NCI-H446 (cell line): ENCODE measurements at places on chromosomes 16 and 17.

- no peak for DNase-seq
These were observed 28.5 kb upstream of the SHCBP1 start for GRCh38 chr16:46649588-46650253.

- DNase-seq, result peak; percentile 20
These were observed 151.1 kb downstream of the SDK2 start for GRCh38 chr17:73492821-73493814.

DNA sequence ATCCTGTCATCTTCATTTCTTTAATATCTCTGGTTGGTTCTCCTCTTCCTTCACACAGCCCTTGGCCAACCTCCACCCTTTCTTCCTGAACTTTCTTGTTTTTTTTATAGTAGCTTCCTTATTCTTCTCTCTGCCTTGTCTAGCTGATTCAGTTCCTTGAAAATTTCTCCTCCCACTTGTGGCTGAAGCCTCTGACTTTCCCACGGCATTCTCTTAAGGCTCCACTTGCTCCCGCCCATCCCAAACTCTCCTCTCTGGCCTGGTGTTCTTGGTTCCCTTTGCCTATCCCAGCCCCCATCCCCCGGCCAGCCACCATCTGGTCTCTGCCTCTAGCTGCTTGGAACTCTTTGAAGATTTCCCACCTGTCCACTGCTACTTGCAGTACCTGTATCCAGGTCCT, 29.1 kb downstream of the NLRP1 start:
- DNase-seq, result no peak

DNA sequence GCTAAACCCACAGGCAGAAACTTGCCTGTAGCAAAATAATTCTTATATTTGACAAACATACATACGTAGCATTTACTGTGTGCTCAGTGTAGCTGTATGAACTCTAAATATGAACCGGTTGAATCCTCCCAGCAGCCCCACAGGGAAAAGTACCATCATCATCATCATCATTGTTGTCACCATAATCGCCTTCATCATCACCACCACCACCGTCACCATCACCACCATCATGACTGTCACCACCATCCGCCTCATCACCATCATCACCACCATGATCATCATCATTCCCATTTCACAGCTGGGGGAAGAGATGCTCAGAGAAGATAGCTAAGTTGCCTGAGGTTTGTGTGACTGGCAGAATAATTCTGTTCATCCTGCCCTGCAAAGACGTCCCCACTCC, 81.7 kb downstream of the IRF8 start:
- no peak for DNase-seq

DNA sequence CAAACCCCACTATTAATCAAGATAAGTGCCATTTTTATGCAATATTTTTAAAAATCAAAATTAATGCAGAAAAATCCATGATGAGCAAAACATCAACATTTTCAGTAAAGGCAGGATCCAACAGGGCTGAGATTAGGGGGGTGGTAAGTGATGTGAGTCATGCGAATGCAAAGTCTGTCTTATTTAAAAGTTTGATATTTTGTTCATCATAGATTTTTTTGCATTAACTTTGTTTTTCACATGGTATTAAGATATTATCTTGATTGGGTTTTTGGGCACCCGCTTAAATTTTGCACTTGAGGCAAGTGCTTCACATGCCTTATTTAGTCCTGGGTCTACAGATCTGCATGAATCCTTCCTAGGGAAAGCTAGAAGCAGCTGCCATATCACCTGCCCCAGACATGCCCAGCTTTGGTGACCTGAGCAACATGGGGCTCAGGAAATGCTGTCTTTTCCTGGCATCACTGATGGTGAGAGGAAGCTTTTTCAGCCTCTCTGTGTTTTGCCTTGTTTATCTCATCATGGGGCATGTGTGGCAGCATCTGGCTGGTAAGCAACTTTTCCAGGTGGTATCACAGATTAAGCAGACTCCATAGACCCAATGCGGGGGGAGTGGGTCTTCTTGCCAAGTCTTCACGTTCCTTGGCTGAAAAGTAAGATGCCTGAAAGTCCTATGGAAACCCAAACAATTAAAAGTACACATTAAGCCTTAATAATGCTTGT, 57.6 kb upstream of the NFAT5 start:
- no peak for DNase-seq

- DNase-seq, result no peak
These were observed 1.2 kb upstream of the FGF11 start for GRCh38 chr17:7437950-7438614.

- peak; percentile 54 for DNase-seq
These were observed at the start of gene DRG2 for GRCh38 chr17:18087610-18088491. Gene DRG2 (plus strand): TSS chr17:18087948. CDS start chr17:18088024, 76 bp downstream.

GRCh38 chr17:29591737-29592608, 959 bp upstream of the ANKRD13B start:
- DNase-seq, result peak; percentile 93

DNA sequence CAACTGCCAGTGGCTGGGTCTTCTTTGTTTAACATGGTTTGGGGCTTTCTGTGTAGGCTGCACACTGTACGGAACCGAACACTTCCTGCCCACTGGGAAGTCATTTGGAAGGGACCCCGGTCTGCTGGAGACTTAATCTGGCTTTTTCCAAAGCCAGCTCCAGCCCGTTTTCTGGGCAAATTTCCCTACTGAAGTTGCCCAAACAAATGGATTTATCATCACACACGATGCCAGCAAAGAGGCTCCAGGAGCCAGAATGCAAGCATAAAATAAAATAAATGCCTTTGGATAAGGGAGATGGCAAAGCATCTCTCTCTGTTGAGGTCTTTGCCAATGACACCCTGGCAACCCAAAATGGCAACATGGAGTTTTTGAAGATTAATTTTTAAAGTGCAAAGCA, 259.9 kb upstream of the IRX3 start:
- no peak for DNase-seq

- DNase-seq, result no peak
These were observed 3.9 kb downstream of the GAN start for GRCh38 chr16:81318711-81319110.

- DNase-seq, result no peak
These were observed 50.4 kb downstream of the ARHGAP27 start for GRCh38 chr17:45382226-45382625.

DNA sequence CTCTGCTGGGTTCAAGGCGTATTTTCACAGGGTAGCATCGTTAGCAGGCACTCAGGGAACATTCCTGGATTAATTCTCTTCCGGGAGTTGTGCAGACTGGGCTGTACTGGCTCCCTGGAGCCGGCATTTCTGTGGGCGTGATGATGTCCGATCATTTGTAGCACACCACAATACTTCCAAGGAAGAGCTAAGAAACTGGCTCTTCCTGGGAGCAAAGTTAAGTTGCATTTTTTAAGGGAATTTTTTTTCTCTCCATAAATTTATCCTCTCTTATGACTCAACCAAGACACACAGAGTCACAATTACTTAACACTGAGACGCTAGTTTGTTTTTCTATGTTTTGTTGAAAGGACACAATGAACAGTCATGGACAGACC, 211.6 kb upstream of the FOXF1 start:
- DNase-seq, result no peak

DNA sequence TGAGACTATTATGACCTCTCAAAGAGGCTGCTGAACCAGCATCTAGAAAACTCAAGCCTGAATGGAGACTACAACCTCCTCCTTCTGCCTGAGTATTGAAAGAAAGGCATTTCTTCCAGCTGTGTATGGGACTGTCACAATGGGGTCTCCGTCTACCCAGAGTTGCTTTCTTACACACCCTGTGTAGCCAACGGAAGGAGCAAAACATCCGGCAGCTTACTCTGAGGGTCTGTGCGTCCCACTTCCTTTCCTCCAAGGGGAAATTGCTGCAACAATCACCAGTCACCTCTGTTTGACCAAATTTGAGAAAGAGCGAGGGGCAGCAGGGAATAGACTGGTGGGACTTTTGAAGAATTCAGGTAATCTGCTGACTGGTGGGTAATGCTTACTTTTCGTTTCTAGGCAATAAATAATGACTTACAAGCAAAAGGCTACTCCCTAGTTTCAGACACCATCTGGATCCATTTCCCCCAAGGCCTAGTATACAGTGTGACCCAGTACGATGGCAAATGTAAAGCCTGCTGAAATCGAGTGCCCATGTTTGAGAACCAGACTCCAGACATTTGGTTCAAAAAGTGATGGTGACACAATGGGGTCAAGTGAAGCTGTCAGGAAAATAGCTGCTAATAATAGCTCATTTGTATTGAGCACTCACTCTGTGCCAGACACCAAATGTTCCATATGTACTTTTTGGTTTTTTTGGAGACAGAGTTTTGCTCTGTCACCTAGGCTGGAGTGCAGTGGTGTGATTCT, 81.7 kb downstream of the YPEL2 start:
- DNase-seq, result no peak

GRCh38 chr17:45692661-45693060, 91.5 kb upstream of the CRHR1 start:
- DNase-seq, result peak; percentile 47

- no peak for DNase-seq
These were observed 24.3 kb downstream of the KCNJ16 start for GRCh38 chr17:70099294-70099693.

GRCh38 chr17:61331178-61331577, 68.5 kb upstream of the TBX2 start:
- no peak for DNase-seq

DNA sequence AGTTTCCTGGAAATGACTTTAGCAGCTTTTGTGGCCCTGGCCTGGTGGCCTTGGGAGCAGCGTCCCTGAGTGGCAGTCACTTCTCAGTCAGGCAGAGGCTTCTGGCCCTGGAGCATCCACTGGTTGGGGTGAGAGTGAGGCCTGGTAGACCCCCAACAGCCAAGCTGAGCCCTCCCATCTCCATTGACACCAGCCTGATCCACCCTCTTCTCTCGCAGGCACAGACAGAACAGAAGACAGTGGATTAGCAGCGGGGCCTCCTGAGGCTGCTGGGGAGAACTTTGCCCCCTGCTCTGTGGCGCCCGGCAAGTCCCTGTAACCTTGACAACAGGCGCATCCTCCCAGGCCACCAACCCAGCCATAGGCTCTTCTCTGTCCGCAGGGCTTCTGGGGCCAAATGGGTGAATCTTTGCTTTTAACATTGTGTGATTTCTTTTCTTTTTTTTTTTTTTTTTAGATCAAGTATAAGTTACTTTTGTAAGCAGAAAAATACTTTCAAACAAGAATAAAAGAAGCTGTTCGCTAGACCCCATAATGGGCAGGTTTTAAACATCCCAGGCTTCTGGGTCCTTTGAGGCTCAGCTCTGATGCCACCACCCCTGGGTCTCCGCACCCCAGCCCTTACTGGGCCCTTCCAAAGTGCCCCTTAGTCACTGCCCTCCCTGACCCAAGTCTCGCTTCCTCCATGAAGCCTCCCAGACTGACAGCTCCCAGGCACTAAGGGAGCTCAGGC, 12.7 kb upstream of the FLYWCH1 start:
- DNase-seq, result no peak

DNA sequence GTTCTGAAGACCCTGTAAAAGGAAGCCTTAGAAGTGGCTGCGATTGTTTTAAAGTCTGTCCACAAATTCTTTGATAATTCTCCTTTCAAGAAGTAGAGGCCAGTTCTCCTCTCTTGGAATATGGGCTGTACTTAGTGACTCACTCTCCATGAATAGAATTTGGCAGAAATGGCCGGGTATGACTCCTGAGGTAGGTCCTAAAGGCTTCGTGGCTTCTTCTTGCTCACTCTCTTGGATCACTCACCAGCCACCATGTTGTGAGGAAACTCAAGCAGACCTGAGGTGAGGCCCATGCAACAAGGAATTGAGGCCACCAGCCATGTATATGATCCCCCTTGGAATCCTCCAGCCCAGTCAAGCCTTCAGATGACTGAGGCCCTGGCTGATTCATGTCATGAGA, 75.8 kb downstream of the WWOX start:
- no peak for DNase-seq

DNA sequence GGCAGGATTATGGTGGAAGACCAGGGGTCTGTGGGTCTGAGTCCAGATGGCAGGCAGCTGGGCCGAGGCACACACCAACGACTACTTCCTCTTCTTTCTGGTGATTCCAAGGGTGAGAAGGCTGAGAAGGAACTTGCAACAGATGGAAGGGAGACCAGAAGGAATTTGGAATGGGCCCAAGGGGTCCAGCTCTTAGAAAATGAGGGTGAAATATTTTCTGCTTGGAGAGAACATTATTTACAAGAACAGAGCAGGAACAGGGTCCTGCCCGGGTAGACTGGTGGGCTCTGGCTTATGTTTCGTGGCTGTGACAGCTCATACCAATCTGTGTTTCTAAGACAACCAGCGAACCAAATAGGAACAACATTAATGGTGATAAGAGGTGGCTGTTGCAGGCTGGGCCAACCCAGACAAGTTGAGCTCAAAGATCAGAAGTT, 36.6 kb downstream of the CCDC42 start:
- peak; percentile 25 for DNase-seq

- DNase-seq, result no peak
These were observed 904.3 kb upstream of the CDH8 start for GRCh38 chr16:62940569-62940968.

GRCh38 chr16:22117609-22118008, 25.3 kb downstream of the VWA3A start:
- DNase-seq, result no peak

DNA sequence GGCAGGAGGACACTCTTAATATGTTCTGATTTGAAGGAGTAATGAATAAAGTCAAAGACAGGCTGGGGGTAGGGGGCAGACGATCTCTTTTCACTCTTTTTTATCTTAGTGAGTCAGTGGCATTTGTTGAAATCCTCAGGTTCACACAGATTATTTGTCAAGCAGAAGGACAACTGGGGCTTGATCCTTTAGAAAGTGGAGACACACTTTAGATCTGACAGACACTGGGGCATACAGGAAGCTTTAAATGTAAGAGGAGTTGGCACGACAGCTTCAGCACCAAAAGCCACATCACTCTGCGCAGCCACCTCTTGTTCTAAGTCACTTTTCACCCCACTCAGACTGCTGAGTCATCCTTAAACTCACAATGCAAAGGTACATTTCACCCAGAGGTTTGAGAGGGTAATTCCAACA, 121.5 kb downstream of the STXBP4 start:
- no peak for DNase-seq

DNA sequence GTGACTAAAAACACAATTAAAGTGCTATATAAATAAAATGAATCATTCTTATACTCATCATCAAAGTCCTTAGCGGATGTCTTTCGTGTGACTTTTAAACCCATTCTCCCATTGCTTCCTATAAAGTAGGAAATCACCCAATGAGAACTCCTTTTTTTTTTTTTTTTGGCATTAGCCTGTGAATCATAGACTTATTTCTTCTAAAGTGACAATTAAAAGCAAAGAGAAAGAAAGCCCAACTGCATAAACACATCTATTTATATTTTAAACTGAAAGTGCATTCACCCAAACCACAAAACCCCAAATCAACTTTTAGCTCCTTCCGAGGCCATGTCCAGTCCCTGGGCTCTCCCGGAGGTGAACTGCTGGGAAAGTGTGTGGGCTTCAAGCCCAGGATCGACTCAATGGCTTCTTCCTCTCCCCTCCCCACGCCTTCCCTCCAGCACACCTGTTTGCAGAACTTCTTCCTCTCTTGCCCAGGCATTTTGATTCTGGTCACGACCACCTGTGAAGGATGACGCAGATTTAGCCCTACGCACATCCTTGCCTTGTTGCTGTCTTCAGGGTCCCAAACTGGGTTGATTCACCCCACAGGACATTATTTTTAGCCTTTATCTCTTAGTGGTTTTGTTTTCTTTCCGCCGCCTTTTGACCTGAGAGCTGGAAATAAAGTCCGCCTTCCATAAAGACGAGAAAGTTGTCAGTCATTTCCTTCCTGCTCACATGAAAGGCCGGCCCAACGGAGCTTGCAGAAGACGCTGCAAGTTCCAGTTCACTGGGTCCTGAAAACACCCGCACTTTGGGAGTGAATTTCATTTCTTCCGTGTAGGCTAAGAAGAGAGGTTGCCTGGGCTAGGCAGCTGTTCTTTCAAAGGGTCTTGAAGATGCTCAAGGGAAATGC, 166.8 kb downstream of the MAP2K6 start:
- no peak for DNase-seq
